ENCODE measurements at places on chromosomes 2 and 18.

GRCh38 chr2:164314148-164314547 lies 307.1 kb downstream of the GRB14 start:
- no peak for DNase-seq

GRCh38 chr2:236783417-236784020 lies 213.9 kb downstream of the ACKR3 start:
- DNase-seq = no peak

DNA sequence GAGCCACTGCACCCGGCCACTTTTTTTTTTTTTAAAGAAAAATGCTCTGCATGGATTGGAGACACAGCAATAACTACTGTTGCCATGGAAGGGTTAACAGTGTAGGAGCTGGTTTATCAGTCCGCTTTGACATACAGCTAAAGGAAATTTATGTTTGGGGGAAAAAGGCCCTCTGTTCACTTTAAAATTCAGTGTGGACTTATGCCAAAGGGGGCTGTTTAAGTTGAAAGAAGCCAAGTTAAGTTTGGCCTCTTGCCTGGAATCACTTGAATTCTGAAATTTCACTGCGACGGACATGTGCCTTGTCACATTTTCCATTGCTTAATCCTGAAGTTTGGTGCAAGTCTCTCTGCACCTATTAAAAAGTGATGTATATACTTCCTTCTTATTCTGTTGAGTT lies 3.1 kb downstream of the KCNE4 start:
- DNase-seq = no peak

- DNase-seq = no peak
Observed at GRCh38 chr18:8839281-8839680, 133.9 kb downstream of the MTCL1 start.

- DNase-seq = no peak
Observed at GRCh38 chr2:29544917-29545316, 376.5 kb downstream of the ALK start.

- no peak for DNase-seq
Observed at GRCh38 chr2:73254343-73255006, 20.4 kb downstream of the CCT7 start.

DNA sequence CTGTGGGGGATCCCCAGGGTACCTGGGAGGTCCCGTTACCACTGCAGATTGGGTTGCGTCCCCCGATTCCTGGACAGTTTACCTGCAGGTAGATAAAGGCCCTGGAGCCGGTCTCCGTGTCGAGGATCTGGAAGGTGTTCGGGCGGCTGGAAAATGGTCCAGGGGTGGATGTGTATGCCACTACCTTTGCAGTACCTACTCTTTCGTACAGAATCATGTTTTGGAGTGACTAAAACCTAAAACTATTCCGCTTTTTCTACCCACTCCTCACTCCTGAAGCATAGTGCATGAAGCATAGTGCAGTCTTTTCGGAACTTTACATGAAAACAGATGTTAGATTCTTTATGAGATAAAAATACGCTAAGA lies 418 bp downstream of the WDR75 start:
- DNase-seq = no peak

DNA sequence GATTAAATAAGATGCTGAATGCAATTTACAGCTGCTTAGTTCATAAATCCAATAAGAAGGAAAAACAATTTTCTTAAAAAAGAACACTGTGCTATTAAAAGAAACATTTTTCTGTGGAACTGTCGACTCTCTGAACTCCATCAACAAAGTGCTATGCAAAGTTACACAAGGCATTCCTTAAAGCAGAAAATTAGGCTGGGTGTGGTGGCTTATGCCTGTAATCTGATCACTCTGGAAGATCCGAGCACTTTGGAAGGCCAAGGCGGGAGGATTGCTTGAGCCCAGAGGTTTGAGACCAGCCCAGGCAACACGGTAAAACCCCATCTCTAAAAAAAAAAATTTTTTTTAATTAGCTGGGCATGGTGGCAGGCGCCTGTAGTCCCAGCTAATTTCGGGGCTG lies 13.0 kb downstream of the MCM6 start:
- no peak for DNase-seq

GRCh38 chr18:57889841-57890240 lies 86.7 kb upstream of the ATP8B1 start:
- DNase-seq = no peak

GRCh38 chr2:181334158-181334826 lies 122.9 kb upstream of the ITGA4 start:
- no peak for DNase-seq

- DNase-seq = no peak
Observed at GRCh38 chr2:174717916-174718315, 46.4 kb downstream of the CHRNA1 start.

- no peak for DNase-seq
Observed at GRCh38 chr2:144166743-144167142, 353.2 kb downstream of the ZEB2 start.

GRCh38 chr18:5942591-5942990 lies 47.3 kb upstream of the TMEM200C start:
- DNase-seq = no peak

DNA sequence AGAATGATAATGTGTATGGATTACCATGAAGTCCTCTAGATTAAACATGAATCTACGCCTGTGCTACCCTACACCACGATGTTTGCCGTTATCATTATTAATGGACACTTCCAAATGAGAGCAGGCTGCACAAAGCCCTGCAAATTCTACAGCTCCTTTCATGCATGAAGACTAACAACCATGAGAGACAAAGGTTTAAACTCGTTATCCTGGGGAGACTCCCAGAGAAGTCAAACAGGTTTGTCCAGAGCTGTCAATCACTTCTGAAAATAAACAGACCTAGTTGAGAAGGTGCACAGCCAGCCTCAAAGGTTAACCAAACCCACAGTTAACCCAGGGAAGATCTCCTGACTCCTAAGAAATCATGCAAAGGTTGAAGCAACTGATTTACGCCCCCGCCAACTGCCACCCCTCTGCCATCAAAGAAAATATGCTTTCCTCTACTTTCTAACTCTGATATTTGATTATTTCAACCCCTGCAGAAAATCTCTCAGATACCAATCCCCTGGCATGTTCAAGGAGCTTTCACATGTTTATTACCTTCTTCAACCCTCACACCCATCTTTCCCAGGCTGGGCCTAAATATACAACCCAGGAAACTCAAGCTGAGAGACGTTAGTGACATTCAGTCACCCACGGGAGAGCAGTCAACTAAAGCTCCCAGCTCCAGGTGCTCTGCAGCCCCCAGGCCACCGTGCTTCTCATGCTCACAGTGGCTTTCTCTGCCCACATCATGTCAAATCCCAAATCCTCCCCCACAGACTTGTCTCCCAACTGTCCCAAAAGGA lies 35.9 kb downstream of the MYO5B start:
- DNase-seq = no peak

- DNase-seq = no peak
Observed at GRCh38 chr18:29430416-29430815, 1253.5 kb upstream of the CDH2 start.

DNA sequence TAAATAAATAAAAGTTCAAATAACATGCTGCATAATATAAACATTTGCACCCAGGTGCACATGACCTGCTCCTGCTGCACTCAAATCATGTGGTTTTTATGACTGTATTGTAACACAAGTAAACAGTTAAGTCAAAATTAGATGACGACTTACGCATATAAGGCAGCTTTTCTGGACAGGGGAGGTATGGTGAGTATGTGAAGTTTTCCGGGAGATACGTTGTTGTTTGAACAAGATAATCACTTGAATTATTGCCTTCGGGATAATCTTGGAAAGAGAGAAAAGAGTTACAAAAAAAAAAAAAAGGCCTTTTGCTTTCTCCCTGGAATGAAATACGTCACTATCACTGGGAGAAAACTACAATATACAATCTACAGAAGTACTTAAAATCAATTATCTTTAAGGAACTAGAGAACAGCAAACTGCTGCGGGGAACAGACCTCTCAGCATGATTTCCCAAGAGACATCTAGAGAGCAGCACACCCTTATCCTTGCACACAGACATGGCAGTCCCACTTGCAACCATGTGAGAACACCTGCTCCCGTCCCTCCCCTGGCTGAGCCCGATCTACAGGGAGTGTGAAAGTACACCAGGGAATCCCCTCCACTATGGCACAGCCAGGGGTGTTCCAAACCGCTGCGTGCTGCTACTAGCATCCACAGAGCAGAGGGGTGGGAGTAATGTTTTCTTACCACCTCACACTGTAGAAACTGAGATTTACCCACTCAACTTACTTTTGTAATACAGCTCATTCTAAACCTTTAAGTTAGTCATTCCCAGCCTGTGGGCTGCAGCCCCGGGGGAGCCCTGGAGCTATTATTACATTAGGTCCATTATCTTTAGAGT lies 26.3 kb downstream of the B4GALT6 start:
- no peak for DNase-seq

- no peak for DNase-seq
Observed at GRCh38 chr2:150282357-150282756, 205.1 kb downstream of the RND3 start.

Measured in erythroblast (primary cell).